ENCODE measurements at places on chromosomes 5 and 9. TPM values are rescaled to one million over a fixed set of nuclear protein-coding genes. Genes with fewer than 3 reads are reported as not detected.

Gene CDH9
- not detected for total RNA-seq

Gene SLC36A2
- total RNA-seq, result not detected

Gene RAB3C
- 0.67 TPM for total RNA-seq

DNA sequence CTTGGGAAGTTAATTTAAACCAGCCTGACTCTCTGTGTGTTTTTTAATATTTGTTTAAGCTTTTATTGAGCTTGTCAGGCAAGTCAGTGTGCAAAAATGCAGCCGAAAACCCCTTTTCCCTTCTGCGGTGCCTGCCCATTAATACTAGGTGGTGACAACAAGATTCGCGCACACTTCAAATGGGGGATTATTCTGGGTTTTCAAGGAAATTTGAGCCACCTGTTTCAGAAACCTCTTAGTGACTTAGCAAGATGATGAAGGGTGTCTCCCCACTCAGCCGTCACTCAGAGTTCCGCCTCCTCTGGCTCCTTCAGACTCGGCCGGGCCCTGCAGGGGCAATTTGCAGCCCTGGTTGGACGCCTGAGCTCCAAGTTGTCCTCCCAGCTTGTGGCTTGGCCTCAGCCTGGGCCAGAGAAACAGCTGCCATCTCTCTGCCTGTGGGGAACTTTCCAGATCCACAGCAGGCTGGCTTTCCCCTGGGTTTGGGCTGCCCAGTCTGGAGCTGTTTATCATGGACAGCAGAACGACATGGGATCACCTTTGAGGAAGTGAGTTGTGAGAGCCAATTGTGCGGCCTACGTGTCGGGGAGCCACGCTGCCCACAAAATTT, 75.9 kb downstream of the SPRY4 start:
- DNase-seq, result peak; percentile 78
- H3K27me3 ChIP-seq, result no peaks in the 10 kb centered on the region
- peaks cover 14% of the 10 kb centered on the region for H3K4me1 ChIP-seq
- no peaks in the 10 kb centered on the region for H3K36me3 ChIP-seq
- H3K27ac ChIP-seq, result peak overlapping the region; percentile 47

- no peak overlapping the region for H3K4me3 ChIP-seq
- peaks cover 100% of the 10 kb centered on the region for H3K27me3 ChIP-seq
- H3K36me3 ChIP-seq, result no peaks in the 10 kb centered on the region
- peaks cover 23% of the 10 kb centered on the region for H3K4me1 ChIP-seq
- DNase-seq, result peak; percentile 32
These were observed 217.2 kb downstream of the MEF2C start for GRCh38 chr5:88665750-88666215.

DNA sequence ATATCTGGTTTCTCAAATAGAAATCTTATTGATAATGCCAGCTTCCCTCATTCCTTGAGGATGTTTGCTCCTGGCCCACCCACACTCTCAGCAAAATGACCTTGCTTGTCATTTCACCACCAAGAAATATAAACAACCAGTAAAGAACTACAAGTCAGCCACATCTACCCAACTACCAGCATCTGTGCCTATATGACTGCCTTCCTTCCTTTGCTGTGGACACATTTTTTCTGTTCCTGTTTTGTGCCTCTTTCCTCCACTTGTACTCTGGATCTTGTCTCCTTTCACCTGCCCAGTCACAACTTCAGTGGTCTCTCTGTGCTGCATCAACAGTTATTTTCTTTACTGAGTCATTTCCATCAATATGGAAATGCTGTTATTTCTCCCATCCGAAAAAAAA, 20.3 kb downstream of the KIF2A start:
- H3K27ac ChIP-seq, result no peak overlapping the region
- H3K27me3 ChIP-seq, result no peaks in the 10 kb centered on the region
- H3K36me3 ChIP-seq, result no peaks in the 10 kb centered on the region
- H3K4me3 ChIP-seq, result no peak overlapping the region
- H3K4me1 ChIP-seq, result no peaks in the 10 kb centered on the region

DNA sequence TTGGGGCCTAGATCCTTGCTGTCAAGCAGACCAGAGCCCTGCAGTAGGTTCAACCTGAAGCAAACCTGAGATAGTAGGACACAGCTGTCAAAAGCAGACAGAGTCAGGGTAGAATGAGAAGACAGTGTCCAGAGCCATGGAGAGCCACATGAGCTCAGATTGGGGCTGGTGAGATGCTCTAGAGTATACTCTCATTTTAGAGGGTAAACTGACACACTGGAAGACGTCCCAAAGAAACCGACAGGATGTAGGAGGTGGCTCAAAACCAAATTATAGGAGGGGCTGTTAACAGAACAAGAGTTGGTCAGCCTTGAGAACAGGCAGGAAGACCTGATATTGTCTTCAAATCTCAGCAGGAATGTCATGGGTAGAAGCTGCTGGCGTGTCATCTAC, 11.5 kb downstream of the CCDC69 start:
- no peak overlapping the region for H3K4me3 ChIP-seq
- H3K27ac ChIP-seq, result peak overlapping the region; percentile 89
- no peak for DNase-seq
- peaks cover 83% of the 10 kb centered on the region for H3K4me1 ChIP-seq
- H3K36me3 ChIP-seq, result no peaks in the 10 kb centered on the region

DNA sequence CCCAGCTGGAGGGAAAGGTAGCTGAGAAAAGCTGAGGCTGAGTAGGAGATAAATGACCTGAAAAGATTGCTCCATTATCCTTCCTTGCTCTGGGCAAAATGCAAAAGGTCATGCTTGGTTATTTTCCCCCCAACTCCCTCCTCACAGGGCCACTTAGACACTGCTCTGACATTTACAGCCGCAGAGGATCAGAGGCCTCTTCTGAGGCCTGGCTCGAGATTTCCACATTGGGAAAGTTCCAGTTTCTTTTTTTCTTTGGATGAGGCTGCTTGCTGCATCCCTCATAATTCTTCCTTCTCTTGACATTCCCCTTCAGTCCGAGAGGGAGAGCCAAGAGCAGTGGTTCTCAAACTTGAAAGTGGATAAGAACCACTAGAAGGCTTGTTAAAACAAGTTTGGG, 60.1 kb upstream of the HSPA9 start:
- no peak overlapping the region for H3K27ac ChIP-seq
- H3K4me1 ChIP-seq, result no peaks in the 10 kb centered on the region
- DNase-seq, result no peak
- H3K4me3 ChIP-seq, result no peak overlapping the region
- no peaks in the 10 kb centered on the region for H3K36me3 ChIP-seq

DNA sequence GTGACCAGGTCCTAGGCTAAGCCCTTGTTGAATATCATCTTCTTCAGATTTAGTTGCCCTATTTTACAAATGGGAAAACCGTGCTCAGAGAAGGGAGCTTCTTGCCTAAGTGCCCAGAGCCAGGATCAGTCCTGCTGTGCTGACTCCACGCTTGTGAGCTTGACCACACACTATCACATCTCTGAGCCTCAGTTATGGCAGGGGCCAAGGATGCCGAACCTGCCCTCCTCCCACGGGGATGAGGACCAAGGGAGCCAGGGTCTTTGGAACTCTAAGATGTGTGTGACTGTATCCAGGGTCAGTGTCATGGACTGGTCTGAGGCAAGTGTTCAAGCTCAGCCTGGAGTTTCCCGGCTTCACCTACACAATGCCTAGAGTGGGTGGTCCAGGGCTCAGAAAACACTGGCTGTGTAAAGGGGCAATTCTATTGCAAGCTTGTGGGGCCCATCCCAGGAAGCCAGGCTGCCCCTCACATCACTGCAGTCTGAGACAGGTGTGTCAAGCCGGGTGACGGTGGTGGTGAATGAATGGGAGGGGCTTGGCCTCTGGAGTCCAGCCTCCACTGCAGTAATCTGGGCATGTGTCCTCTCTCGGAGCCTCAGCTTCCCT, 235.7 kb downstream of the PBX3 start:
- no peaks in the 10 kb centered on the region for H3K4me1 ChIP-seq
- no peaks in the 10 kb centered on the region for H3K27me3 ChIP-seq
- H3K27ac ChIP-seq, result no peak overlapping the region
- no peak overlapping the region for H3K4me3 ChIP-seq

DNA sequence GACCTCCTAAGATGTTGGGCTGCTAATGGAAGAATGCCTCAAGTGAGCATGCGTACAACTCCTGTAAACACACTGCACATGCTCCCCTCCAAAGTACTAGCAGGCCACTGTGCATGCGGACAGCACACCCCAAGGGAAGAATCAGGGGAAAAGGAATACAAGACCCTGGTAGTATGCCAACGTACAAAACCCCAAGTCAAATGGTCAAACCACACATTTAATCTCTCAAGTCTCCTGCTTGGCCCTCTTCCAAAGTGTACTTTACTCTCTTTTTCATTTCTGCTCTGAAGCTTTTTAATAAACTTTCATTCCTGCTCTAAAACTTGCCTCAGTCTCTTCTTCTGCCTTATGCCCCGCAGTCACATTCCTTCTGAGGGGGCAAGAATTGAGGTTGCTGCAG, 466.4 kb downstream of the DMRTA1 start:
- no peak overlapping the region for H3K27ac ChIP-seq
- no peaks in the 10 kb centered on the region for H3K27me3 ChIP-seq
- no peak overlapping the region for H3K4me3 ChIP-seq
- no peak for DNase-seq
- no peaks in the 10 kb centered on the region for H3K36me3 ChIP-seq

DNA sequence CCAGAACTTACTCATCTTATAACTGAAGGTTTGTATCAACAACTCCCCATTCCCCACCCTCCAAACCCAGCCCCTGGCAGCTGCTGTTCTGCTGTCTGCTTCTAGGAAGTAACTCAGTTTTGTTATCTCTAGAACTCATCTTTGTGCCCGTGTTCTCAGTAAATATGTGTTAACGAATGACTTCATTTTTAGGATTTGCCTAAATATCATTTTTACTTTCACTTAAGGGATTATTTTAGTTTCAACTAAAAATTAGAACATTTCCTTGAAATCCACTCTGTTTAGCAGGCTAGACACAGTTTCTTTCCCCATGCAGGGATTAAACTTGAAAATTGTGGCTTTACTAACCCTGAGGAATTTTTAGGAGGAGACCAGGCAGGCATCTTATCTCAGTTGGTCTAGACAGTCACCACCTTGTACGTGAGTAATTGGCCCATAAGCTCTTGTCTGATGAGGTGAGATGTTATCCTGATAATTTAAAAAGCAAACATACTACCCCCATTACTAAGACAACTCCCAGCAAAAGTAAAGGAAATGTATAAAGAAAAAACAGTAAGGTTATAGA, 68.2 kb upstream of the TNFAIP8 start:
- no peaks in the 10 kb centered on the region for H3K27me3 ChIP-seq
- H3K27ac ChIP-seq, result no peak overlapping the region
- H3K4me3 ChIP-seq, result no peak overlapping the region

DNA sequence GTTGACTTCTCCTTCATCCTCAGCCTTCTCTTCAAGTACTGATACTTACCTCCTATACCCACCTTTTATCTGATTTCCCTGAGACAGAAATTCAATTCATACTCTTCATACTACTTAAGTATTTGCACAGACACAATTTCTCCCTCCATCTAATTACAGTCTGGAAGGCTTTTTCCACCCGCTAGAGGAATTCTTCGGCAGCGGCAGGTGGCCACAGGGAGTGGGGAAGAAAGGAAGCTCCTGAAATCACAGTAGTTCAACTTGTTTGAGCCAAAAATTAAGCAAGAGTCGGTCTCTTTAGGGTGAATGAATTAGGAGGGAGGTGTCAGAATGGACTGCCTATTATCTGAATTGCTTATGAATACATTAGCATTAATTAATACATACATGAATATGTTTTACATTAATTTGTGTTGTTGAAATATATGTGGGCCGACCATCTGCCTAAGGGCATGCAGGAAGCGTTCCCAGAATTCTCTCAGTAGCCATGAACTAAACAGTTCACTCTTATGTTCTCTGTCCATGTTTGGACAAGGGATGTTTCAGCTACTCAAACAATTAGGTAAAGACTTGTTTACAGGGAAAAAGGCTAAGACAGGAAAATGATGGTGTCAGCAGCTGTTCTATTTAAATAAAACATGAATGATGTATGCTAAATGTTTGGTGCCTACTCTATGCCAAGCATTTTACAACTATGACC, 101.4 kb upstream of the SMARCA2 start:
- H3K36me3 ChIP-seq, result no peaks in the 10 kb centered on the region
- H3K27ac ChIP-seq, result no peak overlapping the region
- DNase-seq, result no peak

DNA sequence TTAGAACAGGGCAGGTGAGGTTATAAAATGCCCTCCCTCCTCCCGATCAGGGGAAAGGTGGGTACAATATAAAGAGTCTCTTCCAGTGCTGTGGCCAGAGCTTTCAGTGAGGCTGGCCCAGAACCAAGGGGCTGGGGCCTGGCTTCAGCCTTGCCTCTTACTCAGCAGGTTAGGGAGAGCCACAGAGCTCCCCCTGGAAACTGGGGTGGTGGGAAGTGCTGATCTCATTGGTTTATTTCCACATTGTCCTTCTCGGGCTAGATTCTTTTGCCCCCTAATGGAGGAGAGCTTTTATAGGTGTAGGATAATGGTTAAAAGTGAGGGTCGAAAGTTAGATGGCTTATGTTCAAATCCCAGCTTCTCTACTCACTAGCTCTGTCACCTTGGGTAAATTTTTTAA, 186.7 kb upstream of the TBC1D2 start:
- H3K36me3 ChIP-seq, result no peaks in the 10 kb centered on the region
- H3K27me3 ChIP-seq, result no peaks in the 10 kb centered on the region
- DNase-seq, result no peak
- H3K4me3 ChIP-seq, result no peak overlapping the region

GRCh38 chr9:109002141-109002540, 11.2 kb downstream of the CTNNAL1 start:
- H3K36me3 ChIP-seq, result no peaks in the 10 kb centered on the region
- no peak for DNase-seq
- peaks cover 1% of the 10 kb centered on the region for H3K4me1 ChIP-seq
- no peak overlapping the region for H3K4me3 ChIP-seq
- no peaks in the 10 kb centered on the region for H3K27me3 ChIP-seq

GRCh38 chr5:126497506-126497905, 74.3 kb downstream of the GRAMD2B start:
- H3K27ac ChIP-seq, result no peak overlapping the region
- H3K4me3 ChIP-seq, result no peak overlapping the region
- H3K4me1 ChIP-seq, result no peaks in the 10 kb centered on the region
- H3K36me3 ChIP-seq, result peaks cover 9% of the 10 kb centered on the region
- no peaks in the 10 kb centered on the region for H3K27me3 ChIP-seq
- DNase-seq, result no peak

GRCh38 chr5:137220523-137220927, 278.6 kb downstream of the SPOCK1 start:
- no peak for DNase-seq
- H3K4me3 ChIP-seq, result no peak overlapping the region
- no peaks in the 10 kb centered on the region for H3K36me3 ChIP-seq
- no peaks in the 10 kb centered on the region for H3K4me1 ChIP-seq

DNA sequence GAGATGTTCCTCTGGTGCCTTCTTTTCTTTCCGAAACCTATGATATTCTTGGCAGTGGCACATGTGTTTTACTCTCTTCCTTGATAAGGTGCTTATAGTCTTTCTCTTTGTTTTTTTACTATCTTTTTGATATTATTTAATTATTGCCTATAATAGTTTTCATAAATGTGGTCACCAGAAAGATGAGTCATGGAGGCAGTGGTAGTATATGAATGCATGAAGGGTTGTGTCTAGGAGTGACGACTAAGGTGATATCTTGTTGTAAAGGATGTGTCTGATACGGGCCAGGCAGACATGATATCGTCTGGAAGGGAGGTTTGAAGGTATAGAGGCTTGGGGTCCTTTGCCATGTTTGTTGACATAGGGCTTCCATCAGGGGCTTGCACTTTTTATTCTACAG, 36.8 kb downstream of the SLC44A1 start:
- H3K4me3 ChIP-seq, result no peak overlapping the region
- no peak for DNase-seq
- no peaks in the 10 kb centered on the region for H3K27me3 ChIP-seq

GRCh38 chr5:104418056-104418455, 855.5 kb upstream of the NUDT12 start:
- no peaks in the 10 kb centered on the region for H3K27me3 ChIP-seq
- H3K4me1 ChIP-seq, result no peaks in the 10 kb centered on the region
- H3K27ac ChIP-seq, result no peak overlapping the region
- no peak for DNase-seq
- H3K4me3 ChIP-seq, result no peak overlapping the region
